ENCODE measurements at places on chromosomes 11 and 22. TPM values are rescaled to one million over a fixed set of nuclear protein-coding genes. Genes with fewer than 3 reads are reported as not detected.

GRCh38 chr22:47619631-47620030 is 857.2 kb downstream of the TBC1D22A start:
- H3K4me1 ChIP-seq, result no peaks in the 10 kb centered on the region
- no peaks in the 10 kb centered on the region for H3K27me3 ChIP-seq
- peak; percentile 42 for DNase-seq
- no peak overlapping the region for H3K27ac ChIP-seq

- no peak for DNase-seq
- H3K4me1 ChIP-seq, result peaks cover 12% of the 10 kb centered on the region
Observed at GRCh38 chr22:49727881-49728569, 99.6 kb downstream of the BRD1 start.

- H3K27me3 ChIP-seq, result no peaks in the 10 kb centered on the region
- H3K4me3 ChIP-seq, result no peak overlapping the region
- no peaks in the 10 kb centered on the region for H3K36me3 ChIP-seq
- H3K27ac ChIP-seq, result no peak overlapping the region
Observed at GRCh38 chr11:102097186-102097585, 13.1 kb upstream of the YAP1 start.

GRCh38 chr11:112811783-112812182 is 149.4 kb upstream of the NCAM1 start:
- H3K36me3 ChIP-seq, result no peaks in the 10 kb centered on the region
- H3K4me3 ChIP-seq, result no peak overlapping the region
- no peaks in the 10 kb centered on the region for H3K4me1 ChIP-seq
- no peak for DNase-seq
- H3K27me3 ChIP-seq, result no peaks in the 10 kb centered on the region

DNA sequence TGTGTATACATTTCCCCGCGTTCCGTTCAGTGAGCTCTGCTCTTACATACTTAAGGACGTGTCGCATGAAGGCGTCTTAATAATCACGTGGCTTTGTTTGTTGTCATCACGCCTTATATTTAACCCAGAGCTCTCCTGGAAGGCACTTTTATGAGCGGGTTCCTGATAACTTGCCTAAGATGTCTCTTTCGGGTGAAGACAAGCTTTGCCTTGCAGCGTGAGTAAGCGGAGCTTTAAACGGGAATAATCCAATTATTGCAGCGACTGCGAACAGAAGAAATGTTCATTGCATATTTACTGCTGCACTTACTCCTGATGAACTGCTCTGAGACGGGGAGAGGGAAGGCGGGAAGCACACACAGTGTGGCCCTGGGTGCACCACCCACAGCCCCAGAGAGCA is 1128.2 kb downstream of the BRD1 start:
- no peaks in the 10 kb centered on the region for H3K27me3 ChIP-seq
- H3K27ac ChIP-seq, result no peak overlapping the region

DNA sequence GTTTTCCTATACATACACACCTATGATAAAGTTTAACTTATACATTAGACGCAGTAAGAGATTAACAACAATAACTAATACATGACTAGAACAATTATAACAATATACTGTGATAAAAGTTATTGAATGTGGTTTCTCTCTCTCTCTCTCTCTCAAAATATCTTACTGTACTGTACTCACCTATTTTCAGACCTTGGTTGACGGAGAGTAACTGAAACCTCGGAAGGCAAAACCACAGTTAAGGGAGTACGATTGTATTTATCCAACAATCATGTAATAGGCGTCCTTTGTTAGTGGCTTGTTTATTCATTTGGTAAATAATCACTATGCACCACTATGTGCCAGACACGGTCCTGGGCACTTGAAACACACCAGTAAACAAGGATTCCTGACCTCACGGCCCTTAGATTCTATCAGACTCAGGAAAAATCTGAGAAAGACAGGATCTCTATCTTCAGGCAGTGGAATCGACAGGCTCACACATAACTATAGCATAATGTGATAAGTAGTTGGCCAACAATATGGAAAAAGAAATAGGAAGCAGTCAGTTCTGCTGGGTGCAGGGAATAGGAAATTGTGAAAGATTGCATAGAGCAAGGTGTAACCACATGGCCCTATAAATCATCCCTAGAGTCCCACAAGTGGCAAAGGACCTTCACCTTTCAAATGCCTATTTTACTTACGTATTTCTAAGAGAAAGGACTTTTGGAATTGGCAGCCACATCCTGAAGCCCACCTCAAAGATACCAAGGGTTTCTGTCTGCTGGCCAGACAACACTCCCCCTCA is 12.0 kb downstream of the ETS1 start:
- peaks cover 27% of the 10 kb centered on the region for H3K4me1 ChIP-seq
- H3K4me3 ChIP-seq, result no peak overlapping the region
- no peaks in the 10 kb centered on the region for H3K27me3 ChIP-seq

GRCh38 chr11:35139722-35140282 is 831 bp downstream of the CD44 start:
- no peaks in the 10 kb centered on the region for H3K27me3 ChIP-seq
- H3K36me3 ChIP-seq, result no peaks in the 10 kb centered on the region
- DNase-seq, result no peak

DNA sequence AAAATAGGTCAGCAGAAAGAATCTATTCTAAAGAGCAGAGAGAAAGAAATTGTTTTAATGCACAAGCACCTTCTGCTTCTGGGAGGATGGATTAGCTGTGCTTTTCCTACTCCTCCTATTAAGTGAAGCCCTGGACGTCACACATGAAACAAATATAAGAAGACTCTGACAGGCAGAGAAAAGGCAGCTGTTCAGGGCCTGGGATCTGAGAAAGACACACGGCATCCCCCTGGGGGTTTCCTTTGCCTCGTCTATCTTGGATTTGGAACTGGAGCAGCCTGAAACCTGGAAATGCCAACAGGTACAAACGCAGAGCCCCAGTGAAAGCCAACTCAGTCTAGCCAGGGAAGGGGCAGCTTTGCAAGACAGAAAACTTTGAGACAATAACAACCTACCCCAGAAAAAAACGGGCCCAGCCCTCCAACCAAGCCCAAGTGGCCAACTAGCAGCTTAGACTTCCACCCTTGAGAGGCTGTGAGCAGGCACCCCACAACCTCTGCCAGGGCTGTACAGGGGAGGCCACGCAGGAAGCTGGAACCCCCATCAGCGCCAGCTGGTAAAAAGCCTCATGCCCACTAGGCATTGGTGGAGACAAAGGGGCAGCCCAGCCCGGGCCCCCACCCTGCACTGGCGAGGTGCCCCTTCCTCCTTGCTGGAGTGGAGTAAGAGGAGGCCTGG is 7.3 kb downstream of the CERK start:
- H3K27ac ChIP-seq, result peak overlapping the region; percentile 85
- no peaks in the 10 kb centered on the region for H3K4me1 ChIP-seq
- DNase-seq, result no peak
- H3K4me3 ChIP-seq, result no peak overlapping the region
- no peaks in the 10 kb centered on the region for H3K27me3 ChIP-seq

- no peaks in the 10 kb centered on the region for H3K27me3 ChIP-seq
- DNase-seq, result no peak
- H3K27ac ChIP-seq, result peak overlapping the region; percentile 95
- H3K4me1 ChIP-seq, result no peaks in the 10 kb centered on the region
Observed at GRCh38 chr11:841981-842369, 354 bp downstream of the POLR2L start.

DNA sequence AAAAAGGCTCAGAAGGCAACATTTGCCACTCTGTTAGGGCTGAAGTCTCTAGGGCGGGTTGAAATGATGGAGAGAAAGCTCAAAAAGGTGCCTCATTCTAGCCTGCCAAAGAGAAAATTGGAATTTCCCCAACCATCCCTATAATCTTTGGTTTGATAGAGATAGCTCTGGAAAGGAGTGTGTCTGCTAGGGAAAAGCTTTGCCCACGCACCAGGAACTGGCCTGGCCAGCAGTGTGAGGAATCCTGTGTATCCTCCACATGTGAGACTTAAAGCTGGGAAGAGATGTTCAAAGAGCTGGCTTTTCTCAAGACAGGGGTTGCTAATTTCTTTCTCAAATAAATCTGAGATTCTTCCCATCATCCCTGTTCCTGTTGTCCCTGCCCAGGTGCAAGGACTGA is 193.7 kb downstream of the OPCML start:
- H3K36me3 ChIP-seq, result no peaks in the 10 kb centered on the region
- H3K27ac ChIP-seq, result no peak overlapping the region
- no peak for DNase-seq
- no peaks in the 10 kb centered on the region for H3K4me1 ChIP-seq

GRCh38 chr11:73988227-73988626 is 5.6 kb upstream of the UCP2 start:
- no peak for DNase-seq
- H3K36me3 ChIP-seq, result no peaks in the 10 kb centered on the region
- H3K27me3 ChIP-seq, result no peaks in the 10 kb centered on the region
- H3K4me3 ChIP-seq, result no peak overlapping the region

- no peak for DNase-seq
- no peak overlapping the region for H3K27ac ChIP-seq
- H3K36me3 ChIP-seq, result no peaks in the 10 kb centered on the region
- no peak overlapping the region for H3K4me3 ChIP-seq
Observed at GRCh38 chr11:35764417-35764816, 101.8 kb downstream of the TRIM44 start.

DNA sequence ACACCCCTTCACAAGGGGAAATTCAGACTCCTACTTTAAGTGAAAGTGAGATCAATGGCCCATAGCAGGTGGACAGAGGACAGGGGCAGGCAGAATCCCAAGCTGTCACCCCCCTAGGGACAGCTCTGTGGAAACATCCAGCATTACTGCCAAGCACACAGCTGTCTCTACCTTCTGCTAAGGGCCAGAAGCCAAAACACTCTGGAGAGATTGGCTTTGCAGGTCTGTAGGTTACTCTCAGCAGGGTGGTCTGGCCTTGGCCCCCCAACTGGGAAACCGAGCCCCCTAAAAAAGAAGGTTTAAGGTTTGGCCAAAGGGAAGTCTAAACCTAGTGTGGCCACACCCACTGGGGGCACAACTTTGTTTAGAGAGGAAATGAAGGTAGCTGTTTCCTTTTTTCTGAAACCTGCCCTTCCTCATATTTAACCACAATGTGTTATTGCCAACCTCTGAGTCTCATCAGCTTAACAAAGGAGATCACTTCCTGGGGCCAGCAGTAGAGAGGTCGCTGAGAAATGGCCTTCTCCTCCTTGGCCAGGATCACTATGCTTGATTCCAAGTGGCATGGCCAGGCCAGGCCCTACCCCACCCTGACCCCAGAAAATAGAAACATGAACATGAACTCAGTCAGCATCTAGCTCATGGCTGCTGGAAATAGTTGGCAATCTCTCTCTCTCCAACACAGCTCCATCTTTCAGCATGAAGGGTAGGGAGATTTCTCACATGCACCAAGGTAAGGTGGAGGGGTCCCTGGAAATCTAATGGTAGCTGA is 25.9 kb upstream of the SCARF2 start:
- no peaks in the 10 kb centered on the region for H3K4me1 ChIP-seq
- DNase-seq, result no peak
- no peak overlapping the region for H3K27ac ChIP-seq
- H3K36me3 ChIP-seq, result no peaks in the 10 kb centered on the region
- no peak overlapping the region for H3K4me3 ChIP-seq
- no peaks in the 10 kb centered on the region for H3K27me3 ChIP-seq

- no peaks in the 10 kb centered on the region for H3K36me3 ChIP-seq
- DNase-seq, result no peak
- no peaks in the 10 kb centered on the region for H3K4me1 ChIP-seq
- H3K27ac ChIP-seq, result no peak overlapping the region
Observed at GRCh38 chr11:77771135-77771534, 49.4 kb downstream of the RSF1 start.

DNA sequence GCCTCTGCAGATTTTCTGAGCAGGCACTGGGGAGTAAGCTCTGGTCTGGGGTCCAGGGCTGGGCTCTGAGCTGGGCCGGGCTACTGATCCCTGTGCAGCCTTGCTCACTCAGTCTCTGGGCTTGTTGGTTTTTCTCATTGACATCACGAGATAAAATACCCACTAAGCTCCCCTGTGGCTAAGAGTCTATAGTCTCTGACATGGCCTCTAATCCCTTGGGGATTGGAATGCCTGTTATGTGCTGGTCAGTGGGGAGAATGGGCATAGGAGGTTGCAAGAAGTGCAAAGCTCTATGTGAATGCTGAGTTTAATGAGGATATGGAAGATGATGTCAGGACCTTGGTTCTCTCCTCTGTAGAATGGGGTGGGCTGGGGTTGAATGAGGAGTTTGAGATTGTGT is 23.3 kb downstream of the ELF5 start:
- H3K27me3 ChIP-seq, result no peaks in the 10 kb centered on the region
- H3K36me3 ChIP-seq, result no peaks in the 10 kb centered on the region
- H3K4me1 ChIP-seq, result no peaks in the 10 kb centered on the region
- DNase-seq, result no peak

DNA sequence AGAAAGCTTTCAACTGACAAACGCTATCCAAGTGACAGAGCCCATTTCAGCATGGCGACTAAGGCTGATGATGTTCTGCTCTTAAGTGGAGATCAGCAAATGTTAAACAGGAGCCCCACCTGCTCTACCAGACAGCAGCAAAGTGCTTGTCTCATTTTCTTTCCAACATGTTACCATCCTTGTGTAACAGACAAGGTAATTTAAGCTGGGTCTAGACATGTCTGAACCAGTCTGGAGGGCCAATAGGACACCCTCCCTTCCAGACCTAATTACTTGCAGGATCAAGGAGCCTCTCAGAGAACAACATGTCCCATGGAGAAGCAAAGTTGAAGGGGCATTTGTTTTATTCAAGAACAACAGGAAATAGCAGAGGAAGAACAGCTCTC is 3.9 kb upstream of the LMO2 start:
- DNase-seq, result no peak
- H3K4me3 ChIP-seq, result no peak overlapping the region
- no peak overlapping the region for H3K27ac ChIP-seq
- H3K36me3 ChIP-seq, result no peaks in the 10 kb centered on the region
- no peaks in the 10 kb centered on the region for H3K27me3 ChIP-seq

Gene OR5F1
- not detected for total RNA-seq

Gene RAB36
- total RNA-seq, result 0.59 TPM

Gene DRD4
- total RNA-seq, result not detected

Gene PPP1CA
- 97.8 TPM for total RNA-seq

Gene CRYBB3
- not detected for total RNA-seq

Gene BEST1
- 4.7 TPM for total RNA-seq

Gene HTR3A
- not detected for total RNA-seq

Gene INPP5J
- 17.6 TPM for total RNA-seq

Gene BLID
- 1.1 TPM for total RNA-seq

Gene GLYATL1
- not detected for total RNA-seq

Gene RTN4R
- 2.0 TPM for total RNA-seq

Gene ALG9
- total RNA-seq, result 32.4 TPM

Gene SLC22A9
- total RNA-seq, result not detected

Gene SCARF2
- 6.5 TPM for total RNA-seq
